Lung microvascular endothelial cell (primary cell): ENCODE measurements at places on chromosomes 13 and 19. TPM values are rescaled to one million over a fixed set of nuclear protein-coding genes. Genes with fewer than 3 reads are reported as not detected.

- no peak for DNase-seq
These were observed 309.2 kb downstream of the LIG4 start for GRCh38 chr13:107906131-107906530.

GRCh38 chr13:110206185-110206584, 100.8 kb downstream of the COL4A1 start:
- DNase-seq, result no peak

- DNase-seq, result no peak
These were observed 3.1 kb upstream of the TYROBP start for GRCh38 chr19:35911173-35911572.

DNA sequence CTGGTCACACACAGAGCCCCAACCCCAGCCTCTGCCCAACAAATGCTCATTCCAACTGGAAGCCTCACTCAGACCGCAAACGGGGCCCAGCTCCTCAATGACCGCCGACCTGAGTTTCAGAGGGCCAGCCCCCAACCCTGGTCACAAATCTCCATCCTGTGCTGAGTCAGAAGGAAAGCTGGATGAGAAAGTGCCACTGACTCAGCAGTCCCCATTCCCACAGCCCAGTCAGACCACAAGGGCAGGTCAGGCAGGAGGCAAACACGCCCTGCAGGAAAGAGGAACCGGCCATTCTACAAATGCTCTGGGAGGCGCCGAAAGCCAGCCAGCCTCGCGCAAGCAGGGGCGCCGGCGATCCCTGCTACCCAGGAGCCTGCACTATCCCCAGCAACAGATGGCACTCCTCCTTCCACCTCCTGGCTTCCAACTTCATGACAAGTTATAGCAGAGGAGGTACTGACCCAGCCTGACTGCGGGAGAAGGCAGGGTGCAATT, 14.1 kb upstream of the PRKD2 start:
- DNase-seq, result peak; percentile 88

The GRIN2D gene
- total RNA-seq, result 0.20 and 0.22 TPM in 2 replicates

The IL12RB1 gene
- total RNA-seq, result under 0.01 and 0.22 TPM in 2 replicates

GRCh38 chr13:33735276-33735675, 82.7 kb upstream of the RFC3 start:
- DNase-seq, result no peak

- DNase-seq, result peak; percentile 57
These were observed 7.3 kb upstream of the STRN4 start for GRCh38 chr19:46753420-46754155.

DNA sequence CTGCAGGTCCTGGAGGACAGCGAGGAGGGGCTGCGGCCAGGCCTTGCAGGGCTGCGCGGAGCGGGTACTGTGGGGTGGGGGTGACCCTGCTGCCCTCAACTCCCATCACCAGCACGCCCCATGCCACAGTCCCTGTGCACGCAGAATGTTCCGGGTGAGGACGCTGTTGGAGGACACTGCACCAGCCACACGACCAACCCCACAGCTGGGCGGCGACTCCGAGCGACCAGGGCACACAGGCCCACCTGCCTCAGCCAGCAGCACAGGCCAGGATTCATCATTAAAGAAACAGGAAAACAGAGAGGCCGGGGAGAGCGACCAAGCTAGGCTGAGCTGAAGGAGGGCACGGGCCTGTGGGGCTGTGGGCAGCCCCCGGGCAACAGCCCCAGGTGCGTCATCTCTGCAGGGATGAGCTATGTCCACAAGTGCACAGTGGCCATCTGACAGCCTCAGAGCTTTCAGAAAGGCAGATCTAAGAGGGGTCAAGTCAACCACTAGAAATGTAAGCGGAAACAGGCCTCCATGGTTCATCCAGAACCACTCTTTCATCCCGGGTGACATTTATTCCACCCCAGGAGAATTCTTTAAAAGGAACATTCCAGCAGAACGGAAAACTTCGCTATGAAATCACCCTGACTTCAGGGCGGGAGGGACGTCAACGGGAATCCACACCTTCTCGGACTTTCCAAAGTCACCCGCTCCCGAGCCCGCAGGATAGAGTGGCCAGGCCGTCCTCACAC, 1.5 kb downstream of the GAS6 start:
- no peak for DNase-seq

- peak; percentile 66 for DNase-seq
These were observed 88.8 kb downstream of the GNG7 start for GRCh38 chr19:2613507-2614295.

- DNase-seq, result peak; percentile 66
These were observed 10.9 kb upstream of the TLE5 start for GRCh38 chr19:3073159-3073563.

The ONECUT3 gene
- total RNA-seq, result not detected in 2 replicates

DNA sequence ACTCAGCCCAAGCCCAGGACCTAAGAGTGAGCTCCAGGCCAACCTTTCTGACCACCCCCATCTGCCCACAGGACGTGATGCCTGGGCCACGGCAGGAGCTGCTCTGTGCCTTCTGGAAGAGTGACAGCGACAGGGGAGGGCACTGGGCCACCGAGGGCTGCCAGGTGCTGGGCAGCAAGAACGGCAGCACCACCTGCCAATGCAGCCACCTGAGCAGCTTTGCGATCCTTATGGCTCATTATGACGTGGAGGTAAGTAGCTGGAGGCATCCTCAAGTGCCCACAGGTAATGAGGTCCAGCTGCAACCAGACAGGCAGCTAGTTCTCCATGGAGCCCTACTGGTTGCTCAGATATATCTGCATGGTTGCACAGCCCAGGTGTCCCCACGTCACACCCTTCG, 14.8 kb downstream of the DDX39A start:
- DNase-seq, result no peak

DNA sequence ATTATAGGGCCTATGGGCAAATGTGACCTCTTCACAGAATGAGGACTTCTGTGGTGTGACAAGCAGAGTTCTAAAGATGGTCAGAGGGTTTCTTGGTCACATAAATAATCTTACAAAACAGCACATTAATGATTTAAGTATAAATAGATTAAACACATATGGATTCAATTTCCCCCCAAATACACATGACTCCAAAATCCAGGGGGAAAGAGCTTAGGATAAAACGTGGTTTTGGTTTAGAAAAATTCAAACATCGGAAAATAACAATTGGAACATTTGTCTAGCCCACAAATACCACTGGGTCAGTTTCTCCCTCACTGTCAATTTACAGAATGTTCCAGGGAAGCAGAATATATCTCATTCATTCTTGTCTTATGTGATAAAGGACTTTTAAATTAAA, 283.1 kb downstream of the COG6 start:
- no peak for DNase-seq

GRCh38 chr19:17687857-17688784, at the start of gene UNC13A:
Gene UNC13A (minus strand): TSS chr19:17688354. CDS start chr19:17688199, 155 bp downstream.
- peak; percentile 41 for DNase-seq

DNA sequence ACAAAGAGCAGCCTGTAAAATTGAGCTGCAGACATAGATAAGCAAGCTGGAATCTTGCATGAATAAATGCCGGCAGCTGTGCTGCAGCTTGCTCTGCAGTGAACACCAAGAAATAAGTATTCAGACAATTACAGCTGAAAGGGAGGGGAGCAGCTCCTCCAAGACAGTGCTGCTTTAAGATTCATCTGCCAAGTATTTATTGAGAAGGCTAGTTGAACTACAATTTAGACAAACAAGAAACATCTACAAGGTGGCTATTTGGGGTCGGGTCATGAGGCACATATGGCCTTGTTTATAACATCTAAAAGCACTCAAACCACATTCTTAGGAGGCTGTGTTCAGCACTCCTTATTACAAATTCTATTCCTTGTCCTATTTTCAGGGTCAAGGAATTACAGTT, 34.9 kb downstream of the ZNF726 start:
- DNase-seq, result no peak

The ZNF284 gene
- 1.5 and 2.8 TPM in 2 replicates for total RNA-seq

DNA sequence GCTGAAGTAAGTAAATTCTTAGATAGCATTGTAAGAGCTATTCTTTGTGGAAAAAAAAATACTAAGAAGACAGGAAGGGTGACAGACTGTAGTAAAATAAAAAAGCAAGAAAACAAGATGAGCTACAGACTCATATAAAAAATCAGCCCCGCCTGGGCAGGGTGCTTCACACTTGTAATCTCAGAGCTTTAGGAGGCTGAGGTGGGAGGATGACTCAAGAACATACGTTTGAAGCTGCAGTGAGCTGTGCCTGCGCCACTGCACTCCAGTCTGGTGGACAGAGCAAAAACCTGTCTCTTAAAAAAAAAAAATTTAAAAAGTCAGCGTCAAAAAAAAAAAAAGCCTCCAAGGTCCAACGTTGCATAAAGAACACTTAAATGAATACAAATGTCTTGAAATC, 102.1 kb downstream of the VWA8 start:
- no peak for DNase-seq

- no peak for DNase-seq
These were observed 9.9 kb downstream of the KLHL26 start for GRCh38 chr19:18646535-18647370.

GRCh38 chr19:2503521-2504109, 27.7 kb downstream of the GADD45B start:
- peak; percentile 65 for DNase-seq

GRCh38 chr13:113857531-113858195, 6.2 kb downstream of the GAS6 start:
- no peak for DNase-seq

DNA sequence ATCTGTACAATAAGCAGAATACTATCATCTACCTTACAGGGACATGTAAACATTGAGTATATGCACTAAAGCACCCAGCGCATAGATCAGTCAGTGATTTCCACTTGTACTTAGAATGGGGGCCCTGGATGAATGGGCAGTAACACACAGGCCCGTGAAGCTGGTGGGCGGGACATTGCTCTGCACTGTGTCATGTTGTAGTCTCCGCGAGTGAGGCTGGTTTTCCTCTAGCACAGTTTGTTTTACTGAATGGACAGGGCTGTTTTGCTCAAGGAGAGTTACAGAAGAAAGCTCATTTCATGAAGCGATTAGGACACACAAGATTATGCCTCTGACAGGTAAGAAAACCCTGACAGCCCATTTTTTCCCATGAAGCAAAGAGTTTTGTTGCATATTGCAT, 86.4 kb upstream of the SOX21 start:
- DNase-seq, result no peak

The LPAR6 gene
- 19.6 and 25.6 TPM in 2 replicates for total RNA-seq

The YJEFN3 gene
- total RNA-seq, result under 0.01 and 0.20 TPM in 2 replicates

DNA sequence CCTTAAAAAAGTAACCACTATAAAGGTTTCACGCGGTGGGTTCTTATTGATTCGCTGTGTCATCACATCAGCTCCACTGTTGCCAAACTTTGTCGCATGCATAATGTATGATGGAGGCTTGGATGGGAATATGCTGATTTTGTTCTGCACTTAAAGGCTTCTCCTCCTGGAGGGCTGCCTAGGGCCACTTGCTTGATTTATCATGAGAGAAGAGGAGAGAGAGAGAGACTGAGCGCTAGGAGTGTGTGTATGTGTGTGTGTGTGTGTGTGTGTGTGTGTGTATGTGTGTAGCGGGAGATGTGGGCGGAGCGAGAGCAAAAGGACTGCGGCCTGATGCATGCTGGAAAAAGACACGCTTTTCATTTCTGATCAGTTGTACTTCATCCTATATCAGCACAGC, 30.6 kb downstream of the FGF9 start:
- no peak for DNase-seq

The FLT3LG gene
- total RNA-seq, result 0.79 and 0.87 TPM in 2 replicates

- DNase-seq, result no peak
These were observed 101.6 kb downstream of the RGCC start for GRCh38 chr13:41558781-41559560.

The KCNK6 gene
- total RNA-seq, result 5.2 and 5.4 TPM in 2 replicates

DNA sequence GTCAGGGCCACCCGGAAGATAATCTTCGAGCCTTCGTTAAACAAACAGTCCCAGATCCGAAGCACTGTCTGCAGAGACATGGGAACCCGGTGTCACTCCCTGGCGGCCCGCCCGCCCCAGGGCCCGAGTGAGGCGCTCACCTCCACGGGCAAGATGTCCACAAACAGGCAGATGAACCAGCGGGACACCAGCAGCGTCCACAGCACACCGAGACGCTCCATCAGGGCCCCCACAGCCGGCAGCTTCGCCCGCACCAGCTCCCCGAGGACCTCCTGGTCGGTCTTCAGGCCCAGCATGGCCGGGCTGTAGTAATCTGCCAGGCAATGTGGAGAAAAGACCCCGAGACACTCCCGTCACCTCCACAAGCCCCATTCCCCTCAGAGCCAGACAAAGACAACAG, 28.7 kb downstream of the LAMP1 start:
- no peak for DNase-seq

The CLDN10 gene
- total RNA-seq, result 0.20 TPM in 1 of 2 replicates, not detected in the other

GRCh38 chr19:34309368-34310138, 55.2 kb downstream of the GARRE1 start:
- no peak for DNase-seq

The KIR3DL1 gene
- total RNA-seq, result not detected in 2 replicates

GRCh38 chr19:34452723-34453122, 24.5 kb downstream of the UBA2 start:
- DNase-seq, result no peak

DNA sequence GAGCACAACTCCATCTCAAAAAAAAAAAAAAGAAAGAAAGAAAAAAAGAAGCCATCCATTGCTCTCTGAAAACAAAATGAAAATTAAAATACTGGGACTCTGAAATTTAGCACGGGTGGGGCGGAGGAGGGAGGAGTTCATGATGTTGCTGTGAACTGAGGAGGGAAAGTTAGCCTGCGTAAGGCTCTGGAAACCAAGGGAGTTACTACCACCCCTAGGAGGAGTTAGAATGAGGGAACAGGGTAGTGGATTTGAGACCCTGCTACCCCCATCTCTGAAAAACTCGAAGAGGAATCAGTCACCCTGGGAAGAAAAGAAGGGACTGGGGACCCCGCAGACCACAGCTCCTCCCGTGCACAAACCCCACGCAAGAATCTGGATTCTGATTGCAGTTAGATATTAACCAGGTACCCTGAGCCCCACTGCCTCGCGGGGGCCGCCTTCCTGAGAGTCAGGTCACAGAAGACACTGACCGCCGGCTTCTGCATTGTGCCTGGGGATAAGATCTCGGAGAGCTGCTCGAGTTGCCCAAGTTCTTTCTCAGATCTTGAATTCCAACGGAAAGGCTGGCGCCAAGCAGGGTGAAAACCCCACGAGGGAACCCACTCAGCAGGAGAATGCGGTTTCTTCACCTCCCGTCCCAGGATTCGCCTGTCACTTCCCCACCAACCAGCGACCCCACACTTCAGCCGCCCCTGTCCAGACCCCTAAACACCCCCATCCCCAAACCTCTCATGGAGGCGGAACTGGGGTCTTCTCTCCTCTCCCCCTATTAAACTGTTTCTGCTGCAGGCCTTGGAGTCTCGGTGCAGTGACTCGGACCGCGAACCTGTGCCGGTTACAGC, 870 bp downstream of the ZNF442 start:
- no peak for DNase-seq

DNA sequence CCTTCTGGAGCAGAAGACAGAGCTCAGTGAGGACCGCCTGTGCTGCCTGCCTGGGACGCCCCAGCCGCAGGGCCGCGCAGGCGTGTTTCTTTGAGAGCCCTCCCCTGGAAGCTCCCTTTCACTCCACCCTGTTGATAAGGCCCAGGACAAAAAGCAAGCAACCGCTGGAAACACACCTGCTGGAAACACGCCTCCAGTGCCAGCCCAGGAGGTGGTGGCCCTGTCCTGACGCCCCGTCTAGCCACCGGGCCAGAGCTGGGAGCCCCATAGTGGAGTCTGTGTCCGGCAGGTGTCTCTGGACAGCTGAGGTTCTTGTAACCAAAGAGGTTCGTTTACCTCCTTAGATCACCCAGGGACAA, 173.8 kb downstream of the KATNAL1 start:
- DNase-seq, result no peak

The PLA2G4C gene
- 44.0 and 98.8 TPM in 2 replicates for total RNA-seq

GRCh38 chr19:16296713-16297112, 27.9 kb upstream of the KLF2 start:
- no peak for DNase-seq

GRCh38 chr13:40096357-40096901, 441.0 kb downstream of the COG6 start:
- peak; percentile 14 for DNase-seq

The KLK13 gene
- total RNA-seq, result not detected in 2 replicates
